ENCODE measurements at places on chromosomes 5 and 9. TPM values are rescaled to one million over a fixed set of nuclear protein-coding genes. Genes with fewer than 3 reads are reported as not detected.

The ALDOB gene
- not detected for total RNA-seq

The LURAP1L gene
- total RNA-seq, result not detected

- H3K36me3 ChIP-seq, result no peaks in the 10 kb centered on the region
- no peak overlapping the region for H3K27ac ChIP-seq
- no peaks in the 10 kb centered on the region for H3K4me1 ChIP-seq
- no peaks in the 10 kb centered on the region for H3K27me3 ChIP-seq
- H3K4me3 ChIP-seq, result no peak overlapping the region
Observed at GRCh38 chr9:82763656-82764055, 299.3 kb downstream of the RASEF start.

The NPR3 gene
- not detected for total RNA-seq

DNA sequence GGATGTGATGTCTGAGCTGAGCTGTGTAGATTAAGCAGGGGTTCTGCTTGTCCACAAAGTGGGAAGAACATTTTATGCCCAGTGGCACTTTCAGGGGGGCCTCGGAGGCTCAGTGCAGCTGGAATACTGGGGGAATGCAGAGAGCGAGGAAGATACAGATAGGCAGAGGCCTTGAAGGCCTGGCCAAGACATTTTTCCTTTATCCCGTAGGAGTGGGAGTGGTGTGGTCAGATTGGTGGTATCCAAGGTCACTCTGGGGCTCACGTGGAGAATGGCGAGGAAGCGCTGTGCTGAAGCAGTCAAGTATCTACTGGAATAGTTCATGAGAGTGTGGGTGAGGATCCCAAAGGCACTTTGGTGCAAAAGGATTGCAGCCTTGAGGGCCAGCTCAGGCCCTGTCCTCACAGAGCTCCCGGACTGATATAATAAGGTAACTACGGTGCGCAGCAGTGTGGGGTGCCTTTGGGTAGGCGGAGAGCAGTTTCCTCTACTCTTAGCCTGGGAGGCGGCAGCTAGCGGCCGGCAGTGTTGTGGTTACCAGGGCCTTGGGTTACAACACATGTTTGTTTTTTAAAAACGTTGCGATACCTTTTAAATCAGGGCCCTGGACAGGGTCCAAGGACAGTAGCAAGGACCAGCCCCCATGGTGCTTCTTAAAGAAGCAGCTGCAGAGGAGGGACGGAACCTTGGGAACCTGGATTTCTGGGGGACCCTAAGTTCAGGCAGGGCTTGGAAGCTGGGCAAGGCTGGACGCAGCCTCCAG, 10.8 kb upstream of the CCDC69 start:
- H3K36me3 ChIP-seq, result peaks cover 7% of the 10 kb centered on the region
- no peak overlapping the region for H3K27ac ChIP-seq
- peaks cover 18% of the 10 kb centered on the region for H3K4me1 ChIP-seq

DNA sequence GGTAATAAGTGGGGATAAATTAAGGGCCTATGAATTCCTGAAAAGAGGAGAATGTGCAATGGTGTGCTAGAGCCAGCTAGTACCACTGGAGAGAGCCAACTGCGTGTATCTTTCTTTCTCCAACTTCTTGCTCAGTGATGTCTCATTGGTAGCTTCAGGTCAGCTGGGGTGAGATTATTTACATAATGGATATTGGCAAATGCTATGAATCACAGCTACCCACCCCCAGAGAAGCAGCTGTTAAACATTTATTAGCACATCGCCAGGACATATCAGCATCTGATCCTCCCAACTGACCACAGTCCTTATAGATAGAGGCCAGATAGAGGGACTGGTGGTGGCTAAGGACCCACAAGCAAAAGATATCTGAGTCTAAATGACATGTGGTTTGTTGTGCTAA, 421.3 kb downstream of the ACTL7B start:
- H3K36me3 ChIP-seq, result no peaks in the 10 kb centered on the region
- H3K27me3 ChIP-seq, result no peaks in the 10 kb centered on the region
- no peak overlapping the region for H3K4me3 ChIP-seq
- H3K27ac ChIP-seq, result no peak overlapping the region
- DNase-seq, result no peak
- H3K4me1 ChIP-seq, result no peaks in the 10 kb centered on the region

The GCNT4 gene
- 0.67 TPM for total RNA-seq

The ECM2 gene
- not detected for total RNA-seq

- no peak overlapping the region for H3K4me3 ChIP-seq
- DNase-seq, result no peak
- H3K27me3 ChIP-seq, result peaks cover 2% of the 10 kb centered on the region
- no peaks in the 10 kb centered on the region for H3K4me1 ChIP-seq
- no peak overlapping the region for H3K27ac ChIP-seq
- no peaks in the 10 kb centered on the region for H3K36me3 ChIP-seq
Observed at GRCh38 chr5:1720396-1721110, 79.1 kb downstream of the MRPL36 start.

The ANKRD31 gene
- total RNA-seq, result 0.36 TPM

The NEUROG1 gene
- total RNA-seq, result not detected

DNA sequence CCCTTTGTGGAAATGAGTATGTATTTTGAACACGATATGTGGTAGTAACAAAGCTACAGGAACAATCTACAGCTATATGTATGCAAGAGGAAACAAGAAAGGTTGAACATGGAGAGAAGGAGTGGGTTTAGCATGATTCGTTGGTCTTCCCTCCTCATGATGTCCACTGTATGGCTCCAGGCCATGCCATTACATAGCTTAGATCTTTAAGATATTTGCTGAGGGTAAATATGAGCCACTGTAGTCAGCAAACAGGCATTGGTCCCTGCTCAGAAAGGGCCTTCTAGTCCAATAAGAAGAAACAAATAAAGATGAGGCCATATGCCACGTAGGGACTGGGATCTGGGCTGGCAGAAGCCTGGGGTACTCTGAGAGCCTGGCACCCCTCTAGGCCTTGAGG, 543.2 kb upstream of the SGCD start:
- H3K27ac ChIP-seq, result no peak overlapping the region
- DNase-seq, result no peak
- H3K27me3 ChIP-seq, result no peaks in the 10 kb centered on the region
- H3K36me3 ChIP-seq, result no peaks in the 10 kb centered on the region
- H3K4me1 ChIP-seq, result no peaks in the 10 kb centered on the region

GRCh38 chr5:142777099-142777498, 6.9 kb downstream of the ARHGAP26 start:
- H3K36me3 ChIP-seq, result peaks cover 8% of the 10 kb centered on the region
- H3K27ac ChIP-seq, result no peak overlapping the region
- H3K4me3 ChIP-seq, result no peak overlapping the region
- H3K27me3 ChIP-seq, result peaks cover 2% of the 10 kb centered on the region
- no peak for DNase-seq
- peaks cover 58% of the 10 kb centered on the region for H3K4me1 ChIP-seq

GRCh38 chr5:150111122-150111521, 24.8 kb upstream of the CSF1R start:
- no peak overlapping the region for H3K27ac ChIP-seq
- H3K36me3 ChIP-seq, result no peaks in the 10 kb centered on the region
- H3K4me3 ChIP-seq, result no peak overlapping the region
- peaks cover 11% of the 10 kb centered on the region for H3K27me3 ChIP-seq
- DNase-seq, result no peak

DNA sequence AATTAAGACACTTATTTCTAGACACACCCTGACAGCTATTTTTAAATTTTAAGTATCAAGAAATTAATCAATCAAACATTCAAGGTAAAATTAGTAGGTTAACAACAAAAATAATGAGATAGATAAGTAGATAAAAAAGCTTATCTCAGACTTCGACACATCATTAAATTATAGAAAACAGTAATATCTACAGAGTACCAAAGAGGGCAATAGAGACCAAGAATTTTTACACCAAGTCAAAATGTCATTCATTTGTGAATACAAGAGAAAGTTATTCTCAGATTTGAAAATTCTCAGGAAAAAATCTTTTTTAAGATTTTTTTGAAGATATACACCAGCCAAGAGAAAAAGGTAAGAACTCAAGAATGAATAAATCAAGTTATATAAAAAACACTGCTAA, 445.6 kb downstream of the ACTL7B start:
- H3K27me3 ChIP-seq, result peaks cover under 1% of the 10 kb centered on the region
- H3K4me3 ChIP-seq, result no peak overlapping the region
- no peaks in the 10 kb centered on the region for H3K36me3 ChIP-seq
- no peak for DNase-seq
- no peak overlapping the region for H3K27ac ChIP-seq

GRCh38 chr5:34587355-34588241, 68.5 kb upstream of the RAI14 start:
- no peak for DNase-seq
- no peak overlapping the region for H3K27ac ChIP-seq
- peaks cover 2% of the 10 kb centered on the region for H3K27me3 ChIP-seq

The CDX1 gene
- not detected for total RNA-seq

The NELFB gene
- 72.1 TPM for total RNA-seq

DNA sequence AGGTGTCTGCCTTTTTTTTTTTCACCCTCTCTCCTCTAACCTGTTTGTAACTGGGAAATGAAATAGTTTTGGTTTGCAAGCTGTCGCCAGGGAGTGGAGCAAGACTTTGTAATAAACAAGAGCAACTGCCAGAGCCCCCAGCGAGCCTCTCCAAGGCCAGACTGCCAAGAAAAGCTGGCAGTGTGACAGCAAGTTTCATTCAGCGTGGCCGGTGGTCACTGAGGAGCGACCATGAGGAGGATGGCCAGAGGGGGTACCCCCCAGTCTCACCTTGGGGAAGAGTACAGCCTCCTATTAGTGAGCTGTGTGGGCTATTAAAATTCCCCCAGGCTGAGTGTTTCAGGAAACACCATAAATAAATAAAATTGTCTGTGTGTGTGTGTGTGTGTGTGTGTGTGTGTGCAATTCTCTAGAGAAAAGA, 49.9 kb downstream of the ZFAND5 start:
- no peak for DNase-seq
- H3K4me1 ChIP-seq, result no peaks in the 10 kb centered on the region
- no peak overlapping the region for H3K27ac ChIP-seq
- H3K4me3 ChIP-seq, result no peak overlapping the region
- H3K36me3 ChIP-seq, result no peaks in the 10 kb centered on the region
- peaks cover 9% of the 10 kb centered on the region for H3K27me3 ChIP-seq

DNA sequence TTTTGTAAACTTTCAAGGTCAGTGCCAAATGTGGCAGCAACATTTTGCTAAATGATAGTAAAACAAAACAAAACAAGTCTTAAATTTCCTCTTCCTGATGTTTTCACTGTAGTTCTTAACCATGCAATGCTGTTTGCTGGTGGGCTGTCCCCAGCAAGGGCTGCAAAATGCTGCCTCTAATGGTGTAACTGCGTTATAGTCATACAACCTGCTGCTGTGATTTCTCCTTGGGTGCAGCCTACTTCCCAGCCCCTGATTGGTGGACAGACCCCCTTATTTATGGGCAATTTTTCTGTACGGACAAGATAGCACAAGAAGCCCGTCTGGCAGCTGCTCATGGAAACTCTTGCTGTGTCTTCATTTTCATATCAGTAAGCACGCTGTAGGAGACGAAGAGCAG, 26.6 kb upstream of the PIP5K1B start:
- H3K4me3 ChIP-seq, result no peak overlapping the region
- DNase-seq, result no peak
- H3K4me1 ChIP-seq, result no peaks in the 10 kb centered on the region
- H3K27ac ChIP-seq, result peak overlapping the region; percentile 24
- peaks cover under 1% of the 10 kb centered on the region for H3K36me3 ChIP-seq
- H3K27me3 ChIP-seq, result peaks cover 17% of the 10 kb centered on the region

The GKAP1 gene
- total RNA-seq, result 1.5 TPM

The PDGFRB gene
- total RNA-seq, result 0.76 TPM

GRCh38 chr9:3956081-3956671, 343.7 kb downstream of the GLIS3 start:
- no peak overlapping the region for H3K27ac ChIP-seq
- no peak overlapping the region for H3K4me3 ChIP-seq
- H3K27me3 ChIP-seq, result no peaks in the 10 kb centered on the region
- H3K4me1 ChIP-seq, result no peaks in the 10 kb centered on the region
- H3K36me3 ChIP-seq, result no peaks in the 10 kb centered on the region
- DNase-seq, result no peak

The CNTLN gene
- total RNA-seq, result 1.5 TPM

GRCh38 chr5:138139781-138140090, 508 bp upstream of the NME5 start:
- H3K36me3 ChIP-seq, result no peaks in the 10 kb centered on the region
- H3K4me3 ChIP-seq, result no peak overlapping the region
- DNase-seq, result no peak
- H3K27me3 ChIP-seq, result peaks cover 12% of the 10 kb centered on the region
- H3K27ac ChIP-seq, result no peak overlapping the region

Data from activated T-helper 1 cell treated with anti-CD3 and anti-CD28 coated beads, Interleukin-12 subunit alpha, Interleukin-12 subunit beta, Interleukin-2, Interleukin-4 antibody, amounts not matched to agents 30 ng/mL and 10 ng/mL and 1 ng/mL, durations not matched to agents 14 hours and 24 hours and 36 hours (primary cell).